ENCODE measurements at places on chromosomes 6 and 20.

DNA sequence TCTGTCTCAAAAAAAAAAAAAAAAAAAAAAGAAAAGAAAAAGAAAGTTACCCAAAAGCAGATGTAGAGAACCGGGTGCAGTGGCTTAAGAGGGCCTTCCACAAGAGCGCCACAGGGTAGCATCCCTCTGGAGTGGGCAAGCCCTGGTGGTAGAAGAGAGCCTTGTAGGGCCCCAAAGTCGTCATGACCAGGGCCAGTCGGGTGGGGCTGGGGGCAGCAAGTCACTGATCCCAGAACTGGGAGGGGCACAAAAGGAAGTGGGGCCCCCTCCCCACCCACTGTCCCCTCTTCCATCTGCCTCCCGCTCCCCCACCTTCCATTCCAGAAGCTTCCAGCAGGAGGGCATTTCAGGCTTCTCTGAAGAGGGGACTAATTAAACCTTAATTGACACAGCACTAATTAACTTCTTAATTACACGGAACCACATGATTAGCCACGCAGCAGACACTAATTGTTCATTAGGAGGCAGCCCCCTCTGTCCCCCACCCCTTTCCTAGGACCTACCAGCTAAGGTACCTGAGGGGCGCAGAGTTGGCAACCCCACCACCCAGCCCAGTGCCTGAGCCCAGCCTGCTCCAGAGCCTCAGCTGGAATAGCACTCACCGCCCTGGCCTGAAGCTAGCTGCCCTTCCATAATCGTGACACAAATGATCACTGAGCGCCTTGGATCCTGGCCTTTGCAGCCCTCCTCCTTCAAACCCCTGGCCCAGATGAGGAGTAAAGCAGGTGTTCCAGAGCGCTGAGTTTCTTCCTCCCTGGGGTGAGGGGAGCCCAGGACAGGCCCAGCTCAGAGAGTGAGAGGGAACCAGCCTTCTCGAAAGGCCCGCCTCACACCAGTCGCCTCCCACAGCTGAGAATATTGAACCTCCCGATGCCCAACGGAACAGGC, 34.8 kb downstream of the MDFI start:
- no peak for DNase-seq

DNA sequence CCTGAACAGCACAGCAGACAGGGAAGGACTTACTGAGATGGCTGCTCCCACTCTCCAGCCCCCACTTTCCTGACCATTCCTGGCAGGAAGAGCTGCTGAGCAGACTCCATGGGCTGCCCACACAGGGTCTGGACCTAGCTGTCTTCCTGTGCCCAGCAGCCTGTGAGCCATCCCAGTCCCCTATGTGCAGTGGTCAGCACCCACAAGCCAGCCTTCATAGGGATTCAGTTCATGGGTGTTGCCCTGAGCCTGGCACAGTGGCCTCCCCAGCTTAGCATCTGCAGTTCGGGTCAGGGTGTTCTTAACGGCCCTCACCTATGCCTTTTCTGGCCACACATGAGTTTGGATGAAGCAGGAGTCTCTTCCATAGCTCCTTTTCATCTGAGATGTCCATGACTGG, 32.0 kb downstream of the UBD start:
- DNase-seq, result no peak

DNA sequence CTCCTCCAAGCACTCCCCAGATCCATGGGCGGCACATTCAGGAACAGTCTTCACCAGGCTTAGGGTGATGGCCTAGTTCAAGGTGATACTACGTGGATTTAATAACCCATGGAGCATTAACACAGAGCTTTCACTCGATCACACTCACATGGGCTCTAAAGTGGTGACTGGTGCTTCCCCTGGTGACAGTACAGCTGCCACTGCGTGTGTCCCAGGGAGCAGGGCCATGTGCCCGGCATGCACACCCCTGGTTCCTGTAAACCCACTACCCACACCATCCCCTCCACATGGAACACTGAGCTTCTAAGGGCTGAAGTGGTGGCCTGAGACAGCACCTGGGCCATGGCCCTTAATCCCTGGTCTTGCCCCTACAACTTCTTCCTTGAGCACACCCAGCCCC, 27.8 kb upstream of the APMAP start:
- no peak for DNase-seq

- DNase-seq, result no peak
These were observed 88.4 kb downstream of the HACE1 start for GRCh38 chr6:104771258-104771832.

- DNase-seq, result no peak
These were observed at the start of gene DEFB127 for GRCh38 chr20:157154-157553. Gene DEFB127, plus strand, starts transcription at chr20:157454. Its CDS starts 91 bp downstream, at chr20:157545.
